ENCODE measurements at places on chromosomes 4 and X.

GRCh38 chr4:109232681-109233080 is 69.8 kb downstream of the COL25A1 start:
- no peak for DNase-seq

DNA sequence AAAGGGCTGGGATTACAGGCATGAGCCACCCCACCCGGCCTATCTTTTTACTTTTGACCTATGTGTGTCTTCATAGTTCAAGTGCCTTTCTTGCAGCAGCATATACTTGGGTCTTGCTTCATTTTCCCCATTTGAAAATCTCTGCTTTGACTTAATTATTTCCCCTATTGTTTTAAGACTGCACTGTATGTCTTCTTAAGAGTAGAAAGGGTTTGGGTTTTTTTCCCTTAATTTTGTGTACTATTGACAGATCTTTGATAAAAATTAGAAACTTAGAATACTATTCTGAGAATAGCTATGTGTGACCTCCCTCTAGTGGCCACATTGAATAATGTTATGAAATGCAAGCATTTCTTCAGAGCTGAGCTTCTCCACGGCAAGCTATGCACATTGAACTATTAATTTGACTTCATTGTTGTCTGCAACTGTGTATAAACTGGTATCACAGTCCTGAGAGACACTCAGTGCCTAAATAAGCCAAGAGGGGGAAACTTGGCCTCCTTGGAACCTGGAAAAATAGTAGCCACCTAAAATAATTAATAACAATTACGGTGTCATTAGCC is 8.7 kb upstream of the SLC25A4 start:
- DNase-seq: no peak

- DNase-seq: no peak
These were observed 454.2 kb downstream of the GRIA2 start for GRCh38 chr4:157674699-157675098.

GRCh38 chrX:102651242-102652011 is at the start of gene GPRASP1:
Gene GPRASP1, plus strand, starts transcription at chrX:102651483. Its CDS starts 2,431 bp downstream, at chrX:102653914.
- peak; percentile 7 for DNase-seq

DNA sequence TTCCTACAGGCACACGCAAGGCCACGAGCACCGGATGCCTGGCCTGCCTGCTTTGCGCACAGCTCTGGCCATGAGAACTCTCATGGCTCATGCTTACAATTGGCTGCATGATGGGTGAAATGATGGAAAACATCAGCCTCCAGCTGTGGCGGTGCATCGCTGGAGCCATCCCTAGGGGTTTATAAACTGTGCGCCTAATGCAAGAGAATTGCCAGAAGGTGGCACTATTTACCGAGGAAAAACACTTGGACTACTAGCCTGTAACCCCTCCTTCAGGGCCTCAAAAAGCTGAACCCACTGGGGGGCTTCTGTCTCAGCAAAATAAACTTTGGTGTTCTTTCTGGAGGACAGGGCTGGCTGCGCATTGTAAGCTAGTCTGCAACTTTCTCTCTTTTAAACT is 51.9 kb downstream of the PHKA2 start:
- DNase-seq: no peak

- no peak for DNase-seq
These were observed 30.3 kb downstream of the SORBS2 start for GRCh38 chr4:185781555-185782215.

DNA sequence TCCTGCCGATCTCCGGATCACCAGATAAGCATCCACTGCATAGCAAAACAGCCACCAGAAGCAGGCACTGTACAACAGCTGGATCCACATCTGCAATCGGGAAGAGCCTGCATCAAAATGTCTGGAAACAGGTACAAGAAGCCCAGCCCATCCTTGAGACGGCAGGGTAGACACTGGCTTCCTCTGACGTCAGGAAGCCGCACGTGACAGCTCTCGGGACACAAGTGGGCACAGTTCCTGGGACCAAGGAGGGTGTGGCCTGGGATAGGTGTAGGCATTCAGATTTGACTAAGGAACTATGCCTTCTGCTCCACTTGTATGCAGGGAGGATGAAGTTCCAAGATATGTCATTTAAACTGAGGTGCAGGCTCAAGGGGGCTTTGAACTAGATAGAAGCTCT is 6.3 kb downstream of the GPR143 start:
- DNase-seq: no peak

Measured in GM12891 (cell line).